ENCODE measurements at places on chromosomes 2 and 18.

DNA sequence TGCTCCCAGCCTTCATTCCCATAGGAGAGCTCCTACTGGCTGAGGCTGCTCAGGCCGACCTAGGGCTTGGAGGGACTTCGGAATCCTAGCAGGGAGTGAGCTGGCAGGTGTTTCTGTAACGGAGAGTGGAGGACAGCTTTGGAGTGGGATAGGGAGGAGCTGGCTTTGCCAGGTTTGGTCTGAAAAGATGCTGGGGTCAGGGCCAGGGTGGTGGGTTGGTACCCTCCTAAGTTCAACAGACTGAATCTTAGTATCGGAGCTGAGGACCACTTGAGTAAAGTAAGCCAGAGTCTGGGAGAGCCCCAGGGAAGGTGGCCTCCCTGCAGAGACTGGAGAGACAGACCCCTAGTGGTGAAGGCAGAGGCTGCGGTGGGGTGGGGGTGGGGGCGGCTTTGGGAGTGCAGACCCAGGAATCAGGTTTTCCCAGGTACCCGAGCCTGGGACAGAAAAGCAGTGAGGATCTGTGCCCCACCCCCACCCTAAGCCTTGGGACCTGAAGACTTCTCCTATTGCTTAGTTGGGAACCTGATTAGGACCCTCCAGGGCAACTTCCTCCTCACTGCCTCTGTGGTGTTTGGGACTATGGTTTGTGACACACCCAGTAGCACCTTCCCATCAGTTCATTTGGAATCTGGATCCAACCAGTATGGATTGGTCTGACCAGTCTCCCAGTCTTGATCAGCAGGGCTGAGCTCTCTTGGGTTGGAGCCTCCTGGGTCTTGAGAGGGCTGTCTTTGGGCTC is 3.0 kb downstream of the CNNM4 start:
- DNase-seq = no peak

- no peak for DNase-seq
Measured at GRCh38 chr2:242063850-242064249, 194.3 kb downstream of the RTP5 start.

DNA sequence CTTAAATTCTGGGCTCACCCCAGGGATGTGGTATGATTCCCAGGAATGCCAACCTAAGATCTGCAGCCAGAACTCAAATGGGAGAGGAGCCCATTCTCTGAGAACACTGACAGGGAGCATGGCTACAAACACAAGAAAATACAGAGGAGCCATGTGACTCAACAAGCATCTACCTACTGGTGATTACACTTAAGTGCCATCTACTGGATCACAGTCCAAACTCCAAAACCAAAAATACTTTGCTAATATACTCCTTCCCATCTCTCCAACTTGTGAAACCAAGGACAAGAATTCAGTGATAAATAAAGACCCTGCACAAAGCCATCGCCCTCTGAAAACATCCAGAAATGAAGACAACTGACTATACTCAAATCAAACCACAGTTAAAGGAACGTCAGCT is 116.9 kb downstream of the NR4A2 start:
- no peak for DNase-seq

GRCh38 chr2:69224512-69224837 is 162.6 kb downstream of the GFPT1 start:
- DNase-seq = no peak

DNA sequence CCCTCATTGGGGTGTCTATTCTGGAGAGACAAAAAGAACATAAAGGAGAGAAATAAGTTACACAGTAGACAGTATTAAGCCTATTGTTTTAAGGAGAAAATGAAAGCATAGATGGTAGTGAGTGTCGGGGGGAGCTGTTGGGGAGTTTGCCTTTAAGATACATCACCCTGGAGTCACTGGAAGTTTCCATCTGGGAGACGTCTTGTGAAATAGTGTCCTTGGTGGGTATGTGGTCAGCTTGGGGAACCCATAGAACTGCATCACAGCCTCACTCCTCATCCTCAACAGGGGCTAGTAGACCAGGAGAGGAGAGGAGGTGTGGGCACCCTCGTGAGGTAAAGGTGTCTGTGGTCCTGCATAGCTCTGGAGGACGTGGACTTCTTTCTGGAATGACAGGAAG is 60.6 kb downstream of the RNF144A start:
- no peak for DNase-seq

DNA sequence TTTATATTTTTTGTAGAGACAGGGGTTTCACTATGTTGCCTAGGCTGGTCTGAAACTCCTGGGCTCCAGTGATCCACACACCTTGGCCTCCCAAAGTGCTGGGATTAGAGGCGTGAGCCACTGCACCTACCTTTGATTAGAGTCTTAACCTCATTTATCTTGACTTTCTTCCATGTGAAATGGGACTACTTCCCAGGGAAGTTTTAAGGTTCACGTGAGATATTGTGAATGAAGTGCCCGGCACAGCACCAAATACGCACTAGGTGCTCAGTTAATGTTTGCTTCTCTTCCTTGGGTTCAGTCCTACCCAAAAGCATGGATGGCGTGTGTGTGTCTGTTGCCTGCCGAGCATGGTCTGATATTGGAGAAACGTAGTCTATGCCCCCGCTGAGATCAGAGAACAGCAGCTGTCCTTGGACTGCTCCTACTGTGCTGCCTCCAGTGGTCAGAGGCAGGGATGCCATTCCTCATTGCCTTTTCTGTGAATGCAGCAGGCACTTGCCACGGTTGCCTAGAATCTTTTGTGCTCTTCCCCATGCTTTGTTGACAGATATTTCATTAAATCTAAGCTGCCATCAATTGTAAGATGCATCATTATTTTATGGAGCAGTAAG is 12.3 kb upstream of the TFCP2L1 start:
- no peak for DNase-seq

DNA sequence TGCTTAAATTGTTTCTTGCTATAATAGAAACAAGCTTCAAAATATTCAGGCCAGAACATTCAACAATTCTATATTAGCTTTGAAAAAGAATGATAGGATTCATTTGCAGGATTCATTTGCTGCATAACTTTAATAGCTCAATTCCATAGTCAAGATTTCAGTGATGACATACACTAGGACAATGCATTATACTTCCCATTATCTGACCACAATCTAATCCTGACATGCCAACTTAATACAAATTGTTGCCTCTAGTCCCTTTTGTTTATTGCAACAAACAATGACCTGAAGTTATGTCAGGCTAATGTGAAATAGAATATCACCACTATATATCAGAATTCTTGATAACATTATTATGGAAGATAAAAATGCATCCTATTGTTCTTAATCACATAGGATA is 169.4 kb downstream of the DNAH7 start:
- no peak for DNase-seq

DNA sequence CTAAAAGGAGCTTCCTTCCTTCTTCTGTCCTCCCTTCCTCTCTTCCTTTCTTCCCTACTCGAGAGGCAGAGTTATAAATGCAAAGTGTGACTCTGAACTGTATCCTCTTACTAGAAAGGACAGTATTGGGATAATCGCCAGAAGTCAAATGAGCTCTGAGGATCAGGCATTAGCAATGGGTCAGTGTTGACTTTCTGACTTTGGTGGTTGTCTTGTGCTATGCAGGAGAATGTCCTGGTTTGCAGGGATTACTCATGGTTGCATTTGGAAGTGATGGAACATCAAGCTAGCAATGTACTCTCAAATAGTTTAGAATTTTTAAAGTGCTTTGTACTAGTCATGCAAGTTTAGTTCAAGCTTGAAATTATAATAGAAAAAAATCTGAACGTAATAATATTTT is 115.6 kb downstream of the TXNL1 start:
- DNase-seq = no peak

- no peak for DNase-seq
Measured at GRCh38 chr2:35963824-35964223, 391.8 kb upstream of the CRIM1 start.

GRCh38 chr2:159444754-159445153 is 158.3 kb upstream of the WDSUB1 start:
- no peak for DNase-seq

GRCh38 chr2:195675783-195676427 is 18.9 kb downstream of the SLC39A10 start:
- no peak for DNase-seq

- DNase-seq = no peak
Measured at GRCh38 chr2:68453761-68454360, 13.2 kb downstream of the FBXO48 start.

- no peak for DNase-seq
Measured at GRCh38 chr2:3134026-3134571, 243.5 kb downstream of the EIPR1 start.

DNA sequence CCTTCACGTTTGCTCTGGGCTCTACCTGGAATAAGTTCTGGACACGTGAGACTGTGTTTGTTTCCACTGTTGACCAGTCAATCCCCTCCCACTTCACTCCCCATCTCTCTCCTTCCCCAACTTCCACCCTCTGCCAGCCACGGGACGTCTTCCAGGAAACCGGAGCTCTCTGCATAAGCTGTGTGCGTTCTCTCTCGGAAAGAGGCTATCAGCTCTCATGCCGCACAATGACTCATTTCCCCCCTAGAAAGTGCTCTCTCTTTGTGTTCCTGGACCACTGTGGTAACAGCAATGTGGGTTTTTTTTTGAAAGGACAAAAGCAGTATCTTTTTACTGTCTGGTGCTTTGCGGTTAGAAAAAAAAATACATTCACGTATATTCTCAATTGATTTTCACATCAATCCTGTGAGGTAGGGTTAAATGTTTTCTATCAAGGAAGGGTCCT is 10.2 kb downstream of the PROKR1 start:
- no peak for DNase-seq

DNA sequence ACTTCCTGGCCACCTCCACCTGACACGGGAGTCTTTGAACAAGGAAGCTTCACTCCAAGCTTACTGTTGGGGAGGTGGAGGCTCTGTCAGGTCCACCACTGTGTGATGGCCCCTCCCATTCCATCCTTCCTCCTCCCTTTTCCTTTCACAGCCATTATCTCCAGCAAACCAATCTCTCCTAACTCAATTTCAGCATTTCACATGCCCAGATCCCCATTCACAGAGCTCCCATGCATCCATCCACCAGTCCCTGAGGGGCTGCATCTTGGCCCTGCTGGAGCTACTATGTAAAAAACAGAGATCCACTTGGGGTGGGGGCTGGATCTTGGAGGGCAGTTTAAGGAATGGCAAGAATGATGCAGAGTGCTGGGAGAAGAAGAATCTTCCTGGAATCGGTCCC is 129.0 kb upstream of the COPS8 start:
- no peak for DNase-seq

- no peak for DNase-seq
Measured at GRCh38 chr2:150733051-150733618, 245.7 kb upstream of the RND3 start.

GRCh38 chr2:46392561-46393346 is 86.6 kb upstream of the TMEM247 start:
- no peak for DNase-seq
